ENCODE measurements at places on chromosomes 7 and 10.
A peak's percentile ranks its signal among the peaks of the same experiment; 100 is the strongest.

GRCh38 chr7:139725077-139725476 is 52.7 kb downstream of the HIPK2 start:
- DNase-seq = no peak

GRCh38 chr7:66326501-66327215 is 121.5 kb downstream of the TPST1 start:
- no peak for DNase-seq

GRCh38 chr7:111400088-111400487 is 162.2 kb downstream of the IMMP2L start:
- no peak for DNase-seq

- no peak for DNase-seq
These were observed 236.4 kb downstream of the WDR37 start for GRCh38 chr10:1292611-1293031.

DNA sequence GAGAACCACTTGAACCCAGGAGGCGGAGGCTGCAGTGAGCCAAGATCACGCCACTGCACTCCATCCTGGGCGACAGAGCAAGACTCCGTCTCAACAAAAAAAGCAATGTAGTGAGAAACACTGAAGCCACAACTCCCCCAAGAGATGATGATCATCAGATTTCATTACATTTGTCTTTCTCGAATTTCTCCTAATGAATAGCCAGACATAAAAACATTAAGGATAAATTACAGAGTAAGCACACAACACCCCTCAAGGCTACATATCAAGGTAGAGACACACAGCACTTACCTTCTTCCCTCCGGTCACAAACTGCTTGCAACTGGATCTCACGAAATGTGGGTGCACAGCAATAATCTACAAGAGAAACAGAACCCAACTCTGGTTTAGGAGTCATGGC is 91.5 kb downstream of the VPS41 start:
- no peak for DNase-seq

DNA sequence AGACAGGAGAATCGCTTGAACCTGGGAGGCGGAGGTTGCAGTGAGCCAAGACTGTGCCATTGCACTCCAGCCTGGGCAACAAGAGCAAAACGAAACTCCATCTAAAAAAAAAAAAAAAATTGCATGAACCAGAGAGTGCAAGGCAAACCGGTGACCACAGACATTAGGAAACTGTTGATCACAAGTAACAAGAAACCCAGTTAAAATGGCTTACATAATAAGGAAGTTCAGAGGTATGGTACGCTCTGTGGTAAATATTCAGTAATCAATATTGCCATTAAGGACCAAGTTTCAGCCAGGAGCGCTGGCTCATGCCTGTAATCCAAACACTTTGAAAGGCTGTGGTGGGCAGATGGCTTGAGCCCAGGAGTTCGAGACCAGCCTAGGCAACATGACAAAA is 9.2 kb upstream of the NT5C2 start:
- DNase-seq = no peak

- peak; percentile 75 for DNase-seq
These were observed 51.9 kb upstream of the CHST15 start for GRCh38 chr10:124145109-124145870.

GRCh38 chr7:70775570-70776156 is 356.3 kb upstream of the GALNT17 start:
- DNase-seq = no peak

GRCh38 chr7:95169678-95170077 is 154.7 kb downstream of the PON1 start:
- no peak for DNase-seq

- peak; percentile 76 for DNase-seq
These were observed 328 bp downstream of the ESYT2 start for GRCh38 chr7:158829021-158829341.

DNA sequence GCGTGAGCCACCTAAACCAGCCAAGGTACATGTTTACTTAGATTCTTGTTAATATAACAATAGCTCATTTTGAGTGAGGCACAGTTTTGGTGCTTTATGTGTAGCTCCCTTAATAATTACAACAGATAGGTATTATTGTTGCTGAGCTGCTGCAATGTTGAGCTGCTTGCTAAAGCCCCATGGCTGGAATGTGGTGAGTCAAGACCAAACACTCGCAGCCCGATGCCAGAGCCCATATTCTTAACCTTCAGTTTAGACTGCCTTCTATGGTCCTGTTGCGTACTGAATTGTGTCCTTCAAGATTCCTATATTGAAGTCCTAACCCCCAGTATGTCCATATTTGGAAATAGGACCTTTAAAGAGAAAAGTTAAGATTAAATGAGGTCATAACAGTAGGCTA is 407.1 kb downstream of the NEBL start:
- no peak for DNase-seq

Data from left cardiac atrium (tissue), 4 donors.